ENCODE measurements at places on chromosomes 12 and 14.

DNA sequence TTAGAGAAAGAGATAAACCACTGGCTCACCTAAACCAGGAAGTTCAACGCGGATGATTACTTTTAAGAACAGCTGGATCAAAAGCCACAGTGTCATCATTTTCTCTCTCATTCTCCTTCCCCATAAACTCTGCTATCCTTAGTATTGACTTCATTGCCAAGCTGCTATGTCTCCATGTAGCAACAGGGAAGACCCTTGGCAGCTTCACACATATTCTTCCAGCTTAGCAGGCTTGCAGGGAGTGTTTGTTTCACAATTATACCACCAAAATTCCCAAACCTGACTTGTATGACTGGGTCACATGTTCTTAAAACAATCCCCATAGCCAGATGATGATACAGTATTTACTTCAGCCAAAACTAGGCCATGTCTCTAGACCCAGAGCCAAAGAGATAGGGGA is 235.5 kb downstream of the PAWR start:
- no peak for DNase-seq

DNA sequence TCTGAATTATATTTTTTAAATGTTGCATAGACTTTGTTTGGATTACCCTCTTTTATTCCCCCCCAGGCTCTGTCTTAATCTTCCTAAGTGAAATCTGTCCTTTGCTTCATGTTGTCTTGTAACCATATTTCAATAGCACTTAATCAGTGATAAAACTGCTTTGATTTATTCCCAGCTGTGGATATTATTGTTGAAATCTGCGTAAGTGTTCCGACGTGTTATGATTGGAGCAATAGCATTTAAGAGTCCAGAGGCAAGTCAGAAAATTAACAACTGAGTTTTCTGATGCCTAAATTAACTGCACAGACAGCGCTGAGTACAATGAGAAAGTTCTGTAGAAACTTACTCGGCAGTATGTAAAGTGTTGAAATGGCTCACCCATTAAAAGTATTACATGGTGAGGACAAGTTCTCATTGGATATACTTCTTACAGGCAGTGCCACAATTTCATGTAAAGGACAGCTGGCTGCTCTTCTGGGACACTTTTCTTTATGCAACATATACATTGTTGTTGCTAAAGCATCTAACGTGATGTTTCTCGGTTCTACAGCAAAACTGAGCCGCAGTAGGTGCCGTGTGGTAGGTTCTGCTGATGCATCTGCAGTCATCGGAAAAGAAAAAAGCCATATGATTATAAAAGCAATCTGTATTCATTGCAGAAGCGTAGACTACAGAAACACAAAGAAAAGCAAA is 501.0 kb downstream of the EGLN3 start:
- no peak for DNase-seq

DNA sequence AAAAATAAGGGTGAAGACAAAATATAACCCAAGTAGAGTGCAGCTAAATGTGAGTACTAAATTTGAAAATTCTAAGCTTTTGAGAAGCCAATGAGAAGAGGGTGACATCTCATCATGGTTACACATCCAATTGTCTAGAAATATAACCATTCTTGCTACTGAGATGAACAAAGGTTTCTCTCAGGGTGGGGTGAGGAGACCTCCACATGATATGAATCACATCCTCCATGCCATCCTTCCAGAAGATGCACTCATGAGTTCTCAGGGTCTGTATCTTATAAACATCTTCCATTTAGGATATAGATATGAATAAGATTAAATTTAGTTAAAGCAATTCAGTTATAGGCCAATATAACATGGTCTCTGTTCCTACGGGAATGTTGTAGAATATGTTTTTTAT is 38.9 kb upstream of the E2F7 start:
- no peak for DNase-seq

GRCh38 chr12:77686760-77687159 is 143.9 kb upstream of the NAV3 start:
- DNase-seq: no peak

DNA sequence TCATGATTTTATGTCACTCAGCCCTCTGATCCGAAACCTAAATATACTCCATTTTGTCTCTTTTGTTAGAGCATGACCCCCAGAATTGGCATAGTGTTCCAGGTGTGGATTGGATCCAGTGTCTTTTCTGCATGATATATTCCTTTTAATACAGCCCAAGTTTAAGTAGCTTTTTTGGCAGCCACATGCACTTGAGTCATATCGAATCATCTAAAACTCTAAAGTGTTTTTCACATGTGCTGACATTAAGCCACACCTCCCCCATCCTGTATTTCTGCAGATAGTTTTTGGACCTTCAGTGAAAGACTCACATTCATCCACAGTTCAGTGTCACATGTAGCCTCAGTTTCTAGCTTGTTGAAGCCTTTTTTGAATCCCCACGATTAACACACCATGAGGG is 30.6 kb downstream of the BORCS5 start:
- DNase-seq: no peak

DNA sequence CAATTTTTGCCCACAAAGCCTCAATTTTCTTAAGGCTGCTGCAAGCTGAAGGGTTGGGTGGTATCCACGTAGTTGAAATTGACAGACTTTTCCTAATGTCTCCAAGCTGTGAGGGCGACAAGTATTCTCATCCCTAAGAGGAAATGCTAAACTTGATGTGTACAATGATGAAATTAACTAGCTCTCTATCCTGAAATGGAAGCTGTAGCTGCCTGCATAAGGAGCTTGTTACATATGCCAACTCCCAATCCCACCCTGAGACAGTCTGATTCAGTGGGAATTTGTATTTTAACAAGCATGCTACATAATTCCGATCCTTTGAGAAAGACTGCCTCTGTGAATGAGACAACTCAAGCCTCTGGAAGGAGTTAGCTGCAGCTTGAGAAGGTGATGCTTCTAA is 45.7 kb upstream of the MDM1 start:
- DNase-seq: no peak

DNA sequence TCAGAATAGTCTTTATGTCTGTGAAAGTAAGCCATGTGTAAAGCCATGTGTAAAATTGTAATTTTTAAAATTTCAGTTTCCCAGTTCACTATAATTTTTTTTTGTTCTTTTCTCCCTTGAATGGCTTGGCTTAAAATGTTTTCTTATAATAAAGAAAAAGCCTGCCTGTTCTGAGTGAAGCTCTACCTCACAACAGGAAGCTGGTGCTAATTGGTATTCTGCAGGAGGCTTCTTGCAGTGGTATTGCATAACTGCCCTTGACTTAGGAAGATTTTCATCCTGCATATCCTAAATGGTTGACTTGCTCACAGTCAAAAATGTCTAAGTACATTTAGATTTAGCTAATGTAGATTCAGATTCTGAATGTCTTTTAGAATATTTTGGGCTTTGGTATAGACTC is 49.5 kb downstream of the ATP2A2 start:
- no peak for DNase-seq

DNA sequence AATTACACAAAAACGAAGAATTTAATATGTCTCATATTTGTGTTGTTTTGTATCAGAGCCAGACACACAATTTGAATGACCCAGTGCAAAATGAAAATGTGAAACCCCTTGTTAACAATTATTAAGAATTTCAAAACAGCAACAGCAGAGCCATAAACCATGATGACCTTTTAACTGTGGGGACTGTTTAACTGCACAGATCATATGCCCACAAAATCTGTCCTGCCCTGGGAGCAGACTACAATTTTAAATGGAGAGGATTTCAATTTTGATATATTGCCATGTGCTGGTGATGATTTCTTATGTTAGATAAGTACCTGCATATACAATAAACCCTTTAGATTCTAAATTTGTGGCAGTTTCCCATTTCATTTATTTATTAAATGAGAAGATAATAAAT is 455.5 kb upstream of the MGAT4C start:
- DNase-seq: no peak

- no peak for DNase-seq
Measured at GRCh38 chr14:30753452-30753851, 120.9 kb upstream of the COCH start.

DNA sequence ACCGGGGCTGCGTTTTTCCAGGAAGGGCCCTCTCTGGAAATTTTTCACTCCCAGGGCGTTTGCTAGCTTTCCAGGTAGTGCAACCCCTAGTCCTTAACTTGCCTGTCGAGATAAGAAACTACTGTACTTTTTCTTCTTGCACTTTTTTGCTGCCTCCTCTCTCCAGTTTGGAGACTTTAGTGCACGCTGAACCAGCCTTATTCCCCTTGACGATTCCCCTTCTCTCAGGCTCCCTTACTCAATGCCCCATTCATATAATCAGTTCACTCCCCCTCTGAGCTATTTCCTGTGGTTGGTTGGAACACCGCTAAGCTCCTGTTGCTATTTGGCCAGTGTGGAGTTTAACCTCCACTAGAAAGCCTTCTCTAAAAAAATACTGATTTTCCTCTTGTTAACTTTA is 682 bp downstream of the CREBL2 start:
- no peak for DNase-seq

GRCh38 chr14:81484120-81484519 is 49.5 kb downstream of the SEL1L start:
- no peak for DNase-seq

DNA sequence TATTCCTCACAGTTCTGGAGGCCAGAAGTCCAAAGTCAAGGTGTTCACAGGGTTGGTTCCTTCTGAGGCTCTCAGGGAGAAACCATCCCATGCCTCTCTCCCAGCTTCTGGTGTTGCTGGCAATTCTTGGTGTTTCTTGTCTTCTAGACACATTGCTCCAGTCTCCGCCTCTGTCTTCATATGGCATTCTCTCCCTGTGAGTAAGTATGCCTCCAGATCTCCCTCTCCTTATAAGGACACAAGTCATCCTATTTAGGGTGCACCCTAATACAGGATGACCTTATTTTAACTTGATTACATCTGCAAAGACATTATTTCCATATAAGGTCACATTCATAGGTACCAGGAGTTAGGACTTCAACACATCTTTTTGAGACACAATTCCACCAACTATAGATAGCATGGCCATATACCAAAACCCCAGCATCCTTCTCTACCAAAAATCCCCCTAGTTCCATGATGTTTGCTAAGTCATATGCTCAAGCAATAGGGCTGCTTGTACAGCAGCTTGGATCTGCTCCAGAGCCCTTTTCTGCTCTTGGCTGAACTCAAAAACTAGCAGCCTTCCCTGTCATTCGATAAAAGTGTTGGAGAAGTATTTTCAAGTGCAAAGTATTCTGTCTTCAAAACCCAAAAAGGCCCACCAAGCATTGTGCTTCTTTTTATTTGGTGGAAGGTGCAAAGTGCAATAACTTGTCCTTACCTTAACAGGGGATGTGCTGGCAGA is 79.2 kb upstream of the CMKLR1 start:
- DNase-seq: no peak

GRCh38 chr12:7075518-7075917 is 15.0 kb downstream of the C1S start:
- no peak for DNase-seq

- DNase-seq: no peak
Measured at GRCh38 chr12:56766535-56766934, 3.4 kb downstream of the HSD17B6 start.

DNA sequence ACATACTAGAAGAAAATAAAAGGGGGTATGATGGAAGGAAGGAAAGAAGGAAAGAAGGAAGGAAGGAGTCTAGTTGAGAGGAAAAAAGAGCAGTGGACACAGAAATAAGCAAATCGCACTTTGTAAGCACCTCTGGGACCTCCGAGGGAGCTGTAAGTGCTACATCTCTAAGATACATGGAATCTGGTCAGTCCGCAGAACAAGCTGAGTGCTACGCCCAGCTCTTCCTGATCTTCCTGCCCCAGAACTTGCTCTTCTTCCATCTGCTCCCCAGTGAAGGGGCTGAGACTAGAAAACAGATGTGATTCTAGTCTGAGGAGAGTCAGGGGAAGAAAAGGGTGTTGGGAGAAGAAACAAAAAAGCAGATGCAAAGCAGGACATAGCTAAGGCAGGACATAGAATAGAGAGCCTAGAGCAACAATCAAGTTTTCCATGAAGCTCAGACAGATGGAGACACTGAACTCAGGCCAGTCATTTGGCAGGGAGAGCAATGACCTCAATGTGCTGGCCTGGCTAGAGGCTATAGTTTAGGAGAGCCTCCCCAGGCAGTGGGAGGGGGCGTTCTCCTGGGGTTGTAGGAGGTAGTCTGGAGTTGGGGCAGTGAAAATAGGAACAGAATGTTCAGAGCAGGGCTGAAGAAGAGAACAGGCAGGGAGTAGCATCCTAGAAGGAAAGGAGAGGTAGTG is 1.7 kb upstream of the MFAP5 start:
- no peak for DNase-seq

DNA sequence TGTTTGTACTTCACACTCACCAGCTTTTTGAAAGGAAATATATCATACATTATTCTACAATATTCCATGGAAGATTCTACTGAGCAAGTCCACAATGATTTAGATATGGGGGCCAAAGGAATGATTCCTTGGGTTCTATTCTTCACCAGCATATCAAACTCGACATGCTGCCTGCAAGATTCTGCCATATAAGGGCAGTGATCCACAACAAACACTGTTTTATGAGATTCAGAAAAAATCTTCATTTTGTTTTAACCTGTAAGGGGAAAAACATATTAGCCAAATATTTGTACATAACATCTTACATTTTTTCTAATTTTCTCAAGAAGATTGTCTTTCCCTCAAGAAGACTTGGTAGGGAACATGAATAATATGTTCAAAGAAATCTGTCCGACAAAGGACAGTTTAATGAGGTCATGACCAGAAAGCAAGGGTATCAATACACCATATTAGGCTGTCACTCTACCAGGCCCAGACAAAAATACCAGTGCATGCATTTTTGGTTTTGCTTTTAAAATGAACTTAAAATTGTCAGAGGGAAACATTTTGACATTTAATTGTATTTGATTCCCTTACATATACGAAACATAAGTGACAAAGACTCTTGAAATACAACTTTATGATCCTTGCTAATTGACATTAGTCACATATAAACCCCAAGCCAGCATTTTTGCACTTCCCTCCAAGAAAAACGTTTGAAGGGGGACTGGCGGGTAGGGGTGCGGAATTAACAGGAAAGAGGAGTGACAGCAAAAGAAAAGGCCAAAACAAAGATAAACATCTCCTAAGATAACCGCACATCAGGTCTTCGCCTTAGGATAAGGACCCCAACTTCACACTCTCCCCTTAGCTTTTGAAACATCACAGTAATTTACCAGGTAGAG is 980 bp downstream of the INTS13 start:
- no peak for DNase-seq

DNA sequence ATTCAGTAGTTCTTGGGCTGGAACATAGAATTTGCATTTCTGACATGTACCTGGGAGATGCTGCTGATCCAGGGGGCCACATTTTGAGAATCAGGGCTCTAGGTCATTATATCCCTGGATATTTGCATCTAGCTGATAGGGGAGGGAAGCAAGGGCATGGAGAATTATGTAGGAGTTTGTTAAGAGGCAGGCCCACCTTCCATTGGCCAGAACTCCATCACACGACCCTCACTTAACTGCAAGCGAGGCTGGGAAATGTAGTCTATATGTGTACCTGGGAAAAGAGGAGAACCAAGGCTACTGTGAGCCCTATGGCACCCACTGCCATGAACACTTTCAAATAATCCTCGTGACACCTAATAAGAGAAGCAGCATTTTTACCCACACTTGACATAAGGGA is 657.6 kb downstream of the MED13L start:
- DNase-seq: no peak

- DNase-seq: no peak
Measured at GRCh38 chr14:69260190-69260860, 367 bp downstream of the GALNT16 start.

GRCh38 chr14:61653507-61653906 is 41.8 kb upstream of the HIF1A start:
- no peak for DNase-seq

Measured in activated CD8-positive, alpha-beta memory T cell treated with anti-CD3 and anti-CD28 coated beads, Interleukin-2, amount 50 U/mL, for 4 hours (primary cell).